ENCODE measurements at places on chromosomes 7 and 10. TPM values are rescaled to one million over a fixed set of nuclear protein-coding genes. Genes with fewer than 3 reads are reported as not detected.

DNA sequence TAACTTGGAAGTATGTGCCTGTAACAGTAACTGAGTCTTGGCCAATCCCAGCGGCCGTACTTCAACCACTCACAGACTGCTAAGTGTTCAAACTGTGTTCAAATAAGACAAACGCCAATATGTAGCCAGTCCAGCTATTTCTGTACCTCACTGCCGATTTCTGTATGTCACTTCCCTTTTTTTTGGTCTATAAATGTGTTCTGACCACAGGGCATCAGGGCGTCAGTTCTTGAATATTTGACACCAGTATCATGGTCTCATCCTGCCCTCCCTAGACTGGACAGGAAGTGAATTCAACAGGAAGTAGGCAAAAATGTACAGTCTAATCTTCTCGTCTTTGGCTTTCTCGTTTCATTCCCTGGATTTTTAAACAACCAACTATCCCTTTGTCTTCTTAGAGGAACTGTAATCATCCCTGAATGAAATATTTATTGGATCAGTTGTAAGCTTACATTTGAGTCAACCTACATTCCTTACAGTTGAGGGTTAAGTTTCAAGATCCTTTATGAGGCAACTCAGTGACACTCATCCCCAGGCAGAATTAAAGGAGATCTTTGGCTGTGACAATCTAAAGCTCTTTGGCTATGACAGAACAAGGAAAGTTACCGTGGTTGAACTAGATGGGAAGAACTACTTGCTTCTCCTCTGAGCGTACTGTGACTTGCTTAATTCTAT is 232.7 kb downstream of the NSUN6 start:
- DNase-seq = no peak

Gene SFRP5
- not detected for total RNA-seq

Gene GIMAP5
- not detected for total RNA-seq

Gene SLC18A3
- not detected for total RNA-seq

DNA sequence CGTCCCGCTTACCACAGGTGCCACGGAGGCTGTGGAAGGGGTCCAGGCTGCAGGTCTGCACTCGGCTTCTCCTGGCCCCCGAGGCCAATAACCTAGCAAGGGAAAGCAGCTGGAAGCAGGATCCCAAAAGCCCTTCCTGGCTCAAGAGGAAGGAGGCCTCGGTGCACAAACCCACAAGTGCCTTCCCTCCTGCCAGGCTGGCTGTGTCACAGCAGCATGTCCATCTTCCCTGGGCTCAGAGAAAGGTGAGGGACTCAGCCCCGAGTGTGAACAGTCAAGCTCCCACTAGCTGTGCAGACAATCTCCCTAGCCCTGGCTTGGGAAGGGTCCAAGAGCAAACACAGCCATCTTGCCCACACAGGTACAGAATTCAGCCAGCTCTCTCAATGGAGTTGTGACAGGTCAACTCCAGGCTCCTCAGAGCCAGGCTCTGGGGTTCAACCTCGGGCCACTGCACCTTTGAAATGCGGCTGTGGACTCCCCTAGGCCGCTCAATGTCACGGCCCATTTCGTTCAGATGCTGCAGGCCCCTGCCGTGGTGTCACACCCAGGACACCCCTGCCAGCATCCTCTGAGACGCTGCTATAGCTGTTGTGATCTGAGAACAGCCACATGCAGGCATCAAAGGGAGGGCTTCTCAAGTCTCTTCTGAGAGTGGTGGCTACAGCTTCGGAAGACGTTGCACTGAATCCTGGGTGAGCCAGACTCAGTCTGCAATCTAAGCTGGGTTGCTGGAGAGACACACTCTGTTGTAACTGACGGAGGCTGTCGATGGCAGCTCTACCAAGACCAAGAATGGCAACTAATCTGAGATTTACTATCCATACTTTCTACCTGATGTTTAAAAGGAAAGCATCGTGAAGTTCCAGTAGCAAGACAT is 137.9 kb downstream of the DIP2C start:
- no peak for DNase-seq

- no peak for DNase-seq
Observed at GRCh38 chr7:937856-938484, 16.5 kb downstream of the ADAP1 start.

Gene CDHR1
- total RNA-seq = 1.8 TPM

Gene FZD8
- total RNA-seq = 7.0 TPM

DNA sequence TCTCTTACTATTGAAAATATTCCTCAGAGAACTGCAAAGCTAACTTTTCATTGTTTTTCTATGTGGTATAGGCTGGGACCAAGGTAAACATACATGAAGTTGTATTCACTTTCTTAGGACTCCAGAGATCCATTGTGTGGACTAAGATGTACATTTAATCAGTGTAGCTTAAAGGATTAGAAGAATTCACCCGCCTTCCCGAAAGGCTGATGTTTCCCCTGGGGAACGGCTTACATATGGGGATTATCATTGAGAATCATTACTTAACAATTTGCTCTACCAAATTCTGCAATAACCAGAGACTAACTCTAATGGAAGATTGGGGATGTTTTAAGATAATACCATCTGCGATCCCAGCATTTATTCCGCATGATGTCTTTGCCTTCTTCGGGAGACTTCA is 257.1 kb upstream of the KIAA1217 start:
- DNase-seq = no peak

Gene PTN
- 0.35 TPM for total RNA-seq

DNA sequence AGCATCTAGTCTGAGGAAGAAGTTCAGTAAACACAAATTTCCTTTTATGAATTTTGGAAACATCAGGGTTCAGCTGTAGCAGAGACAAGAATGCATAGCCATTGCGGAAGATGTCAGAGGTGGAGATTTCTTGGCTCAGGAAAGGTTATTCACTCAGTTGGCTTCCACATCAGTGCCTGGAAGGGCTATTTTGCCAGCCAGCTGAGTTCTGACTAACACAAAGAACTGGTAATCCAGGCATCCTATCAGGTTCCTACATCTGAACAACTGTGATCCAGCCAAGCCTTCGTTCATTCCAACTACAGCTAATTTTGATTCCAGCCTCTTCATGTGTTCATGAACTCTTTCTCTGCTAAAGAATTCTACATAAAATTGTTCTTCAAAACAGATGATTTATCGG is 965.6 kb downstream of the XPNPEP1 start:
- DNase-seq = no peak

GRCh38 chr7:29140873-29141468 is 5.4 kb downstream of the CPVL start:
- no peak for DNase-seq

- DNase-seq = peak; percentile 86
Observed at GRCh38 chr7:73717991-73718405, 1.5 kb downstream of the STX1A start.

Gene ZKSCAN5
- 10.7 TPM for total RNA-seq

Gene ENO4
- total RNA-seq = 0.14 TPM

GRCh38 chr7:82594665-82595064 is 151.1 kb upstream of the CACNA2D1 start:
- DNase-seq = peak; percentile 1

Gene RASA4
- total RNA-seq = 0.56 TPM

Gene ANKRD7
- total RNA-seq = 0.71 TPM

DNA sequence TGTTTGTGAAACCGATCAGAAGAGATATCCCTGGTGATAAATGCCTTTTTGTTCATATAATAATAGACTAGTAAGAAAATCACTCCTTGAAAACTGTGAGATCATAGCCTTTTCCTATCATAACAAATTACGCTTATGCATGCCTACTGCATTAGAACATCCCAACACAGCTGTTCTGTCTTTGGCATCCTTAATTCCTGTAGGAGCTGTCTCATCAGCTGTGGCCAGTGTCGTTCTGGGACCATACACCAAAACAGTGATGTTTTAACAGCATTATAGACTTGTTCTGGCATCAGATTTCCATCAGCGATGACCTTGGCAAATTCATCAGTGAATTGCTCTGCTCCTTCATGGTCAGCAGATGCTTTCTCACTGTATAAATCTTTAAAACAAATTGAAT is 423.6 kb upstream of the LRGUK start:
- DNase-seq = peak; percentile 91

GRCh38 chr10:128779416-128779815 is 653.2 kb upstream of the MKI67 start:
- DNase-seq = no peak

- DNase-seq = no peak
Observed at GRCh38 chr10:47255033-47255813, 44.8 kb upstream of the GDF10 start.

DNA sequence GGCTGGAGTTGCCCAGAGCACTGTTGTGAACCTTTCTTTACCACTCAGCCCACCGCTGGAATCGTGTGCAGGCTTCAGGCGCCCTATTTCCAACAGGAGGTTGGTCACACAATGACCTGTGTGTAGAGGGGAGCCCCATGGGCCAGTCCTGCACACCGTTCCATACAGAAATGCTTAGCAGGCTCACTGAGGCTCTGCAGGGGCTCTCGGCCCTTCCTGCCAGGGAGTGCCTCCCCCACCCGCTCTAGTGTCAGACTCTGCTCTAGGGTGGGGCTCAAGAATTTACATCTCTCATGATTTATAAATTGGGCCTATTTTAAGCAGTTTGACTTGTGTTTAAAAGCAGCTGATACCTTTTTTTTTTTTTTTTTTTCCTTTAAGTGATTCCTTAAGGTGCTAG is 42.0 kb downstream of the SHH start:
- no peak for DNase-seq

- DNase-seq = no peak
Observed at GRCh38 chr7:142469696-142470543, 212.1 kb upstream of the PRSS58 start.

Gene IFIT3
- 54.8 TPM for total RNA-seq

All from foreskin keratinocyte (primary cell).